SJCRH30 (cell line): ENCODE measurements at places on chromosomes 12 and 14. TPM values are rescaled to one million over a fixed set of nuclear protein-coding genes. Genes with fewer than 3 reads are reported as not detected.

- DNase-seq = no peak
Observed at GRCh38 chr12:68235576-68235975, 10.0 kb upstream of the IL26 start.

- no peak for DNase-seq
Observed at GRCh38 chr12:119601877-119602733, 8.5 kb downstream of the TMEM233 start.

DNA sequence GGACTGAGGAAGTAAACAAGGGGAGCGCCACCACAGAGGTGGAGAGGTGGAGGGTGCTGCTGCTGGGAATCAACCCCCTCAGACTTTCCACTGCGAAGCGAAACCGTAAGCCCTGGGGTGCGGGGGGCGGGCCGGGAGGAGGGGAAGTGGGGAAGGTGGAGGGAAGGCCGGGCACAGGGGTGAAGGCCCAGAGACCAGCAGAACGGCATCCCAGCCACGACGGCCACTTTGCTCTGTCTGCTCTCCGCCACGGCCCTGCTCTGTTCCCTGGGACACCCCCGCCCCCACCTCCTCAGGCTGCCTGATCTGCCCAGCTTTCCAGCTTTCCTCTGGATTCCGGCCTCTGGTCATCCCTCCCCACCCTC is at the start of gene LAG3:
Gene LAG3 (plus strand): TSS at position 190 of the 365 bp plus-strand sequence. CDS start 333 bp downstream, outside the sequence.
- DNase-seq = no peak

HOXC4 gene
- total RNA-seq = 4.7 and 6.3 TPM in 2 replicates

GRCh38 chr12:52352951-52353350 is 14.3 kb downstream of the KRT85 start:
- no peak for DNase-seq

PLXNC1 gene
- total RNA-seq = 0.05 and 0.08 TPM in 2 replicates

CRIP1 gene
- 0.14 TPM in 1 of 2 replicates, not detected in the other for total RNA-seq

SLC10A1 gene
- total RNA-seq = not detected in 2 replicates

PZP gene
- total RNA-seq = not detected in 2 replicates

- DNase-seq = no peak
Observed at GRCh38 chr12:43621262-43621661, 69.3 kb upstream of the ADAMTS20 start.

DNA sequence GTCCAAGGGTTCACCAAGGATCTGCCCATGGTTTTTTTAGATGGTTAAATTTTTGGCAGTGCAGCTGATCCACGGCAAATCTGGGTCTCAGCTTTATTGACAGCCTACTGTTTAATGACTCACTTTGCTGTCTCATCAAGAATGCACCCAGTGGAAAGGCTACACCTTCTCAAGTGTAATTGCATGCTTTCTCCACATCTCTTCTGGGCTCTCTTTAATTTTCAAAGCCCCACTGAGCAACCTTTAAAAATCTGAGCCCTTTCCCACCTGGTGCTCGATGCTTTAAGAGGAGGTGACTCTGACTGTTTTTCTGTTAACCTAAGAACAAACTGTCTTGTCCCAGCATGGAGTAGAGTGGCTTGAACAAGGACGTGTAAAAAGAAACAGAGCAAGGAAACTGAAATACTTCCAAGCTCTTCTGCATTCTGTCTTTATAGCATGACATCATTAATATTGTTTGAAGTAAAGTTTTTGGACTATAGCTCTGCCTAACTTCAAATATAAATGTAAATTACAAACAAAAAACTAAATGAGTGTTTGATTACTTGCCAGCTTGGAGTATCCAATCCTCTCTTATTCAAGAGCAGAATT is 214.2 kb upstream of the KRR1 start:
- peak; percentile 24 for DNase-seq

DNA sequence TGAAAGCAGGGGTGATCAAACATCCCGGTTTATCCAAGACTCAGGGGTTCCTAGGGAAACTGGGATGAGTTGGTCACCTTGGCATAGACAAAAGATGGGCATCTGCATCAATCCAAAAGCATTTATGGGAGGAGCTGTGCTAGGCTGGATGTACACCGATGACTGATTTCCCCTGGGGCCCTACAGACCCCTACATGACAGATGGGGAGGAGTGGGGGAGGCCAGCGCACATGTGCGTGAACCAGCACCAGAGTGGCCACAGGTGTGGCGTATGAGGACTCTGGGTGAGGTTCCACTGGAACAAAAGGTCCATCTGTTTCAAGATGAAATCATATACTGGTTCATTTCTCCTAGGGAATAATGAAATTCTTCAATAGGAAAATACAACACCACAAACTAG is 210.4 kb downstream of the ITPR2 start:
- peak; percentile 31 for DNase-seq

PIANP gene
- total RNA-seq = 0.15 and 0.28 TPM in 2 replicates

RNF212B gene
- total RNA-seq = not detected in 2 replicates

- no peak for DNase-seq
Observed at GRCh38 chr12:105644770-105645169, 314.3 kb downstream of the C12orf75 start.

GRCh38 chr12:65074932-65075331 is 46.2 kb downstream of the WIF1 start:
- DNase-seq = no peak

DNA sequence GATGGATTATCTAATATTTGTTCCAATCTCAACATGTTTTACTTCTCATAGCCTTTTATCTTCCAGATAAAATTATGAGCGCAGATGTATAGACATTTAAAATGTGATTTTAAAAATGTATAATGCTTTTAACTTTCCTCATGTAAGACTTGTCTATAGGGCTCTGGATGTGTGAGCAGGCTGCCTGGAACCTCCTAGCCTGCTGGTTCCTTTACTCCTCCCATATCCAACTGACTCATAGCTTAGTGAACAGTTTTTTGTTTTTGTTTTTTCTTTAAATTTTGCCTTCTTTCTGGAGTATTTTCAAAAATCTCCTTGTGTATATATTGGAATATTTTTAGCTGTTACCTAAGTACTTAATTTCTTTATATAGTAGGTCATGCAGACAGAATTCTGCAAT is 115.4 kb downstream of the PDE3A start:
- no peak for DNase-seq

DNA sequence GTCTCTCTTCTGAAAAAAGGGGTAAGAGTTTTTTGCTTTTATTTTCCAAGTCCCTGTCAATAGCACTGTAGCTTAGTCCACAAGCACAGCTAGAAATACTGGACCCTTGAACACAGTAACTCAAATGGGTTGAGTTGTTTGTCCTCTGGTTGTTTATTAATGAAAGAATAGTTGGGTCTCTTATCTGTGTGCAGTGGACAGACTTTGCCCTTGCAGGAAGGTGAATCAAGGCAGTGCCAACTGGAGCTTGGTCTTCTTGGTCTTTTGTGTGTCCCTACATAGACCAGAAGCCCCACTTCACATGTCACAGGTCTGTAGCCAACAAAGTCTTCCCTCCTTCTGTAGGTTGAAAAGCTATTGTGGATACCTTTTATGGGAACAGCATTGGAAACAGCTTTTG is 322.0 kb downstream of the AACS start:
- no peak for DNase-seq

GRCh38 chr12:78880078-78880477 is 15.5 kb downstream of the SYT1 start:
- no peak for DNase-seq

PLEKHG3 gene
- 20.9 and 22.4 TPM in 2 replicates for total RNA-seq

DNA sequence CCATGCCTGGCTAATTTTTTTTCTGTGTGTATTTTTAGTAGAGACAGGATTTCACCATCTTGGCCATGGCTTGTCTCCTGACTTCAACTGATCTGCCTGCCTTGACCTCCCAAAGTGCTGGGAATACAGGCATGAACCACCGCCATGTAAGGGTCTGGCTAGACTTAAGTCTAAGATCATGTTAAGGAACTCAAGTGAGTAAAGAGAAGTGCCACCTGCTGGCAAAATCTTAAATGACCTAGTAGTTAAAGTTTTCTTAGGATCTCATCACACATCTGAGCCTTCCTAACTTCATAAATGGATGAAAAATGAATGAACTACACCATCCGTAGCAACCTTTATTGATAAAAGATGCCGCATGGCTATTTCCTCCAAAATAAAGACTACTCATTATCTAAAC is 1.7 kb upstream of the C12orf56 start:
- DNase-seq = no peak

TMEM229B gene
- not detected in 2 replicates for total RNA-seq

NPFF gene
- 0.43 TPM in 1 of 2 replicates, not detected in the other for total RNA-seq

KRT73 gene
- total RNA-seq = not detected in 2 replicates

FGF6 gene
- total RNA-seq = not detected in 2 replicates

GRCh38 chr14:75041613-75042012 is 9.7 kb downstream of the MLH3 start:
- peak; percentile 15 for DNase-seq

KLRK1 gene
- not detected in 2 replicates for total RNA-seq

FAIM2 gene
- total RNA-seq = 0.58 and 0.67 TPM in 2 replicates

DNA sequence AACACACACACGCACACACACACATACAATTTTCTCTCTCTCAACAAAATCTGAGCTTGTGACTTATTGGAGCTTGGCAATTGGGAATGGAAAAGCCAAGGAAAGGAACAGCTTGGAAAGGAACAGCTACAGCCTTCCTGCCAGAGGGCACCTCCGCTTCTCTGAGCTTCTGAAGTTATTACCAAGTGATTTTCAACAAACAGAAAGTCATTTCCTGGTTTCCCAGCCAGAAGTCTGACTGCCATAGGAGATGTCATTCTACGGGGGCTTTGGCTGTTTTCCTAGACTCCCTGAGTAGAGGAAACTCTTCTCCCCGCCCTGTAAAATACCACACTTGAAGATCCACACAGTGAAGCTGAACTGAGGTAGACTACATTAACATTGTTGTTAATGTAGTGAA is 198.3 kb downstream of the CFAP54 start:
- DNase-seq = no peak

DNA sequence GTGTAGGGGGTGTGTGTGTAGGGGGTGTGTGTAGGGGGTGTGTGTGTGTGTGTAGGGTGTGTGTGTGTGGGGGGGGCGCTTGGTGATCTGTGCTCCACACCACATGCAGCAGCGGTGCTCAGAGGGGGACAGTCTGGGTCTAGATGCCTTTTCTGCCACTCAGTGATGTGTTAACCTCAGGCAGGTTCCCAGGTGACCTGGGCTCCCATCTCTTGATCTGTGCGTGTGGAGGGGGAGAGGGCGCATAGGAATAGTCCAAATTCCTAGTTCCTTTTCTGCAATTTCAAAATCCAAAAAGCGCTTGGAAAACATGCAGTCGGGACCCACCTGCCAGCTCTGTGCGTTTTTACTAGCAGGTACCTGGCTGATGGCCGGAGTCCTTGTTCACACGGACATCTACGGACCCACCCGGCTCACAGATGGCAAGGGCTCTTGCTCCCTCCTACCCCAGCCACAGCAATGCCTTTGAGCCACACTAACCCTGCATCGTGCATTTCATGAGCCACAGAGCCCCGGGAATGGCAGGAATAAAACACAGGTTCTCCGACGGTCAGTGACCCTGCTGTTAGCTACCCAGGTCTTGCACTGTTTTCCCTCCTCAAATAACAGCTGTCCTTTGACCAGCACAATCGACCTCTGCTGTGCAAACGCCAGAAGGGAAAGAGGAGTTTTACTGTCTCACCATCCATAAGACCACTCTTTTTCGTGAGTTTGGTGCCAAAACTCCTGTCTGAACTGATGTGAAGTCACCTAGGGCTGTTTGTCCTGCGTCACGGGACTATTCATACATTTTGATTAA is 120.8 kb downstream of the GLT1D1 start:
- no peak for DNase-seq

DNA sequence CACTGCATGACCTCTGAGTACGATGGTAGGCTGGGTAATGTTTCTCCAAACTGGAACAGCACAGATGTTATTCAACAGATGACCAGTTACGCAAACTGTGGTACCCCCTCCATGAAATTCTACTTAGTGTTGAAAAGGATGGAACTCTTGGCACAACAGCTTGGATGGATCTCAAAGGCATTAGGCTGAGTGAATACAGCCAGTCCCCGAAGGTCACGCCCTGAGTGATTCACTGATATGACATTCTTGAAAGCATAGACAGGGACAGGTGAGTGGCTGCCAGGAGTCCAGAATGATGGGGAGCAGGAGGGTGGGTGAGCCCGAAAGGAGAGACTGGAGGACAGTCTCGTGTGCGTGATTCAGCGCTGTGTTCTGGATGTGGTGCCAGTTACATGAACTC is 187.5 kb upstream of the TMEM132C start:
- peak; percentile 67 for DNase-seq

POTEG gene
- not detected in 2 replicates for total RNA-seq

DNA sequence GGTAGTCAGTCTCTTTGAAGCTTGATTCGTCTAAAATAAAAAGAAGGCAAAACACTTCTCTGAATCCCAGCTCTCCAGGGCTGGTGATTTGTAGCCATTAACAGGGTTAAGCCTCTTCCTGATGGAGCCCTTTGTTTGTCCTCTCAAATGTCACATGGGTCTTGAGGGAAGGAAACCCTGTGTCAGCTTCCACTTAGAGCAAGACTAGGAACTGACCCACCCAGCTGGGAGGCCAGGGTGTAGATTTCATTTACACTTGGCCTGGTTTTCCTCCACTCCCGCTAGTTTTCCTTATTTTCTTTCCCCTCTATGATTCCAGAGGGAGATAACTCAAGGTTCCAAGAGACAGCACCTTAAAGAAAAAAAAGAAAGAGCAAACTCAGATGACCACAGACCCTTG is 230.5 kb upstream of the EGLN3 start:
- DNase-seq = no peak

DNA sequence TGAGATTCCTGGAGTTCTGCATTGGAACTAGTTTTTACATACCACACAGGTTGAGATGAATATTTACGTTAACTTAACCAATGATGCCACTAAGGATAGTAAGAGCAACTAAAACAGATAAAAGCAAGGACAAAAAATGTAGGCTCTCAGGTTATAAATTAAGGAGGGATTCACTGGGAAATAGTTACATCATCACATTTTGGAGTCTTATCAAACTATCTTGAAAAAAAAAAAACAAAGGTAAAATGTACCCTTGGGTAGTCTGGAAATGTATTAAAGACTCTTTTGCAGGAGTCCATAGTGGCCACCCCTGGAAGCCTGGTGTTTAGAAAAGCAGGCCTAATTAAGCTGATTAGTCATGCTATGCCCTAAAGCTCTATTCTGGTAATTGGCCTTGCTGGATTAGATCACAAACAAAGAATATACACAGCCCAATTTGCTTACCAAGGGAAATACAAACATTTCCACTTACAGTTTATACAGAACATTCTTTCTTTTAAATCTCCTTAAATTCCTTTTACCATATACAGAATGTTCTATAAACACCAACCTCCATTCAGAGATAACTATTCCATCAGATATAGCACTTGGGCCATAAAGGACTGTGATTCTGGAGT is 39.3 kb downstream of the SLC25A47 start:
- peak; percentile 50 for DNase-seq

SLC39A5 gene
- not detected in 2 replicates for total RNA-seq

- DNase-seq = peak; percentile 78
Observed at GRCh38 chr14:89417465-89418225, 612 bp upstream of the FOXN3 start.

DNA sequence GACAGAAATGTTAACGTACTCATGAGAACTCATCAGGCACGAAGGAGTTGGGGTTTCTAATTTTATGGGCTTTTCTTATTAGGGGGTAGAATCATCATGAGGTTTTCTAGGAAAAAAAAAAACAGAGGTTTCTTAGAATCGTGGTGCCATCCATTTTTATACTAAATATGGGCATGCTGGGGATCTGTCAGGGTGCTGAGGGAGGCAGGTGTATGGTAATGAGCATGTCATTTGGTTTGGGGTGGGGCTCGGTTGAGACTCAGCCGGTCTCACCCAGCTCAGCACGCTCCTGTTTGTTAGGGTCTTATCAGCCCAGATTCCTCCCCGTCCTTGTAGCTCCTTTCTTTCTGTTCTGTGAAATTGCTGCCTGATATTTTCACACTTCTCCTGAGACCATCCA is 98.2 kb downstream of the DICER1 start:
- no peak for DNase-seq
